Glomerular endothelial cell (primary cell): ENCODE measurements at places on chromosomes 5 and 9.

GRCh38 chr9:71768388-71769174 is at the start of gene CEMIP2:
TSS of gene CEMIP2 (minus strand) at chr9:71768513. CDS start at chr9:71750373, 18,140 bp downstream.
- no peak for DNase-seq

- DNase-seq, result no peak
Measured at GRCh38 chr5:163509291-163509951, 4.0 kb downstream of the MAT2B start.

DNA sequence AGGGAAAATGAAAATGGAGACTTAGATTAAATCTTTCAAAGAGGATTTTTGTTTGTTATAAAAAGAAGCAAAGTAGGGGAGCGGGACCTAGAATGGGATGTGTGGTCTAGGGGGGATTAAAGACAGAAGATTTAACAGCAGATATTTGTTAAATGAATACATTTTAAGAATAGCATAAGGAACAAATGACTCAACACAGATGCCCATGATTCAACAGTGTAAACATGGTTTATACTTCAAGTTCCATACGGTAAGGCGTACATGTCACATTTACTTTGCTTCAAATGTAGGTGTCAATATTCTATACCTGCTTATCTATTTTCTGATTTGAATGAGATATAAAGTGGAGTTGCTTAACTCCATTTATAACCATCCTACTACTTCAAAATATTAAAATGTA is 1.5 kb downstream of the TICAM2 start:
- no peak for DNase-seq

- DNase-seq, result no peak
Measured at GRCh38 chr5:62786099-62786498, 207.5 kb downstream of the LRRC70 start.

DNA sequence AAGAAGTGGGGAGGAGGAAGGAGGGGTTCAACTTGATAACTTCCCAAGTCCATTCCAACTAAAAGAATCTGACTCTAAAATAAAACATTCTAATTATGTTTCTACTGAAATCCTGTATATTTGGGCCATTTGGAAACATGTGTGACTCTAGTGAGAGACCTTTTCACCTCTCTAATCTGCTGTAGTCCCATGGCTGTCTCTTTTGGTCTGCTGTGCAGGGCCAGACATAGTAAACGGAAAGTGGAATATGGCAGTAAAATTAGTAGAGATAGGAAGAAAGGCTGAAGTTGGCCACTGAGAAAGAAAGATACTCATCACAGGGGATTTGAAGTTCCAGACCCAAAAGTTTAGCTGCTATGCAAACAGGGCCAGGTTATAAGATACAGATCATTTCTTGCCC is 15.9 kb downstream of the RFX3 start:
- DNase-seq, result no peak

GRCh38 chr9:127741831-127742434 is 6.8 kb upstream of the TOR2A start:
- no peak for DNase-seq

DNA sequence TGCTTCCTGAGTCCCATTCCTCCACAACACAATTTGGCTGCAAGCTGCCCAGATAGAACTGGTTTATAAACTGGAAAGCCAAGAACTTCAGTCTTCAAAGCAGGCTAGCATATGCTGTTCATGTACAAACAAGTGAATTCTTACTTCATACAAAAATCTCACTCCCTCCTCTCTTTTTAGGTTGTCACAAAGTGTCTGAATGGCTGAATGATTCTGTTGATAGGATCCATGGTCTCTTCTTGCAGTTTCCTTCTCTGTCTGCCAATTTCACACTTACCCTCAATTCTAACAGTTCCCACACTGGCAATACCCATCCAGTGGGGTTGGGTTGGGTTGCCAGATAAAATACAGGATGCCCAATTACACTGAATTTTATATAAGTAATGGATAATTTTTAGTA is 363.5 kb downstream of the DEPDC1B start:
- no peak for DNase-seq

DNA sequence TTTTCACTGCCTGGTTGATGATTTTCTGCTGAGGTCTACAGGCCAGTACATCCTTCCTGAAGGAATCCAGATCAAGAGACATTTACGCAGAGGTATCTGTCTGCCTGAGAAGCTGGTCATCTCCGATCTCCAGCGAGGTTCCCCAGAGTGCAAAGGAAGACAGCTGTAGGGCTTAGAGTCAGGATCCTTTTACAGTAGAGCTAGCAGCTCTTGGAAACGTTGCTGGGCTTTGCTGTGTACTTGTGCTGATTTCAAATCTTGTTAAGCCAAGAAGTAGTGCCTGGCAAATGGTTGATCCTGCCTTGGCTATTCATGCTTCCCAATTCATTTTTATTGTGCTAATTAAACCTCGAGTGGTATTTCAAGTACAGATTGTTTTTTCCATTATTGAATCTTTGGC is 48.9 kb downstream of the NTRK2 start:
- DNase-seq, result no peak

GRCh38 chr9:130732793-130733221 is 39.2 kb downstream of the EXOSC2 start:
- no peak for DNase-seq

- no peak for DNase-seq
Measured at GRCh38 chr9:6498982-6499381, 86.0 kb downstream of the UHRF2 start.

DNA sequence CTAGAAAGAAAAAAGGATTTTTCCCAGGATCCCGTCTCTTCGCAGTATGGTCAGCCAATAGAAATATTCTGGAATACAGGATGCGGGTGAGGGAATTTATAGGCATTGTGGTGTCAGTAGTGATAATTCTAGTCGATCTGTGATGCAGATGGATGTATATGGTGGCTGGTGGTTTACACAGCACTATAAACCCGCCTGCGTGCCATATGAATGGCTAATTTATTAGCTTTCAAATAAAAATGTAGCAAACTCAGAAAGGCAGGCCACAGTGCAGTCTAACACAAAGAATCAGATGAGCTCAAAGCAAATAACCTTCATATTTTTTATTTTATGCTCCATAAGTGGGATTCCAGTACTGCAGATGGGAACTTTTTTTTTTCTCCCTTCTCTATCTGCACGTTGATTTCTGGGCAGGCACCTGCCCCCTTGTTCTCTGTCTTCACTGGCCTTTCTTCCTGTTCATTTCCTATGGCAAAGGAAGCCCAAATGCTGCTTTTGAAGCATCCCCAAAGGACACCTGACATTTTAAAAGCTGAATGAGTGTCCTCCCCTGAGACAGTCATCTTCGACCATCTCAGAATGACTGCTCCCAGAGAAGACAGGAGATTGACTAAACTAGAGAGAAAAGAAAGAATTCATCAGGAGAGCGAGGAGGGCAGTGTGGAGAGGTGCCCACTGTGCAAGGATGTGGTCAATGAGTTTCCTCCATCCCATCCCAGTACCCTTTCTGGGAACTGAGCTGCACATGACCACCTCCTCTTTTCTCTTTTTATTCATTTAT is 52.1 kb downstream of the SEMA6A start:
- DNase-seq, result no peak

DNA sequence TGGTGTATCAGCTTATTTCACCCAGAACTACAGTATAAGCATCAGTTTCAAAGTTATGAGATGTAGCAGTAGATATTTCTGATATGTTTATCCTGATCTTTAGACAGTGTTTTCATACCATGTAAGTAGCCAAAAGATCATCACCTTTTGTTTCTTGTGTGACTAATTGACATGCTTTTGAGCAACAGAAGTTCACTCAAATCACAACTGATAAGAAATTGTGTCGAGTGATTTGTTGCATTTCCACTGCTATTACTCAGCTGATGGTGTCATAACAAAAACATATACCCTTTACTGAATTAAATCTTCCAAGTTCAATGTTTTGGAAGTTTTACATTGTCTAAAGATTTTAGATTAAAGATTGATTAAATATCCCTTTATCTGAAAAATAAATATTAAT is 324.5 kb downstream of the TUSC1 start:
- DNase-seq, result no peak

DNA sequence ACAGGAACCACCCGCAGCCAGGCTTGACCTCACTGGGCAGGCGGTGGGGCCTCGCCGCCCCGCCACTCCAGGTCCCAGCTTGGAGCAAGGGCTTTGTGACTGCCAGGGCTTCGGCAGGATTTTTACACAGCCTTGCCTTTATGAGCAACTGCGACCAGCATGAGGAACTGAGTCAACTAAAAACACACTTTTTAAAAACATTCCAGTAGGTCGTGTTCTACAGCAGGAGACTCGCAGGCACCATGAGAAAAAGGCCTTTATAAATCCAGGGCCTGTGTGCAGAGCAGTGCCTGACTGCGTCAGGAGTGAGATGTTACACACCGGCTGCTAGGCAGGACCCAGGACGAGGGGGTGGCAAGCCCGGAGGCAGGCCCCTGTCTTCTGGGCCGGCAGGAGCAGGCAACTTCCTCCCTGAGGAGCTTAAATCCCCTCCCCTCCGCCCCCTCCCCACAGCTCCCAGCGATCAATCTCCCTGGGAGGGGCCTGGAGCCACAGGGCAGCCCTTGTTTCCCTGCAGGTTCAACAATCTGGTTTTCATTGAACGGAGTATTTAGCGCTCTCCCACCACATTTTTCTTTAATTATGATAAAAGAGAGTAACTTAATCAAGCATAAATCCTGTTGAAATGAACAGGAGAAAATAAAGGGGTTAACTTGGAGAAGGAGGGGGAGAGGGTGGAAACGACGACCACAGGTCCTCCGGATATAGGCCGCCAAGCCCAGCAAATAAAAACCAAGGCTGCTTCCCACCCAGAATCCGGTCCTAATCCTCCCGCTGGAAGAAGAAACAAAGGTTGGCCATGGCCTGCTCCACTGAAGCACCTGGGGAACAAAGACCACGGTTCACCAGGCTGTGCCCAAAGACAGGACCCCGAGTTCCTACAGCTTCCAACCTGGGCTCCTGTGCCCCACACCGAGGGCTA is 92.5 kb downstream of the ROR2 start:
- no peak for DNase-seq

- no peak for DNase-seq
Measured at GRCh38 chr9:119793218-119793617, 424.0 kb upstream of the BRINP1 start.

DNA sequence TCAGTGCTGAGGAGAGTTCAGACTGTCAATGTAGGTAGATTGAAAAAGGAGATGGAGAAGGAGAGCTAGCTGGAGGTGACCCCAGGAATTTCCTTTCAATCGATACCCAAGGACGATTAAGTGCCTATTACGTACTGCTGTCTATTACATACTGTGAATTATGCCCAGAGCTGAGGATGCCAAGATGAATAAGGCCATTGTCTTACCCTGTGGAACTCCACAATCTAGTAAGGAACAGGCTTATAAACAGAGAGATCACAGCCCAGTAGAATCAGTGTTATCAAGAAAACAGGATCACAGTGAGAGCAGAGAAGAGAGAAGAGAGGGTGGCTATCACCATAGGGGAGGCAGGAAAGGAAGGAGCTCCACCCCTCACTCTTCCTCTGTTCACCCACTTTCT is 54.1 kb upstream of the PDE8B start:
- no peak for DNase-seq

GRCh38 chr5:35899800-35900199 is 38.6 kb downstream of the CAPSL start:
- DNase-seq, result no peak

DNA sequence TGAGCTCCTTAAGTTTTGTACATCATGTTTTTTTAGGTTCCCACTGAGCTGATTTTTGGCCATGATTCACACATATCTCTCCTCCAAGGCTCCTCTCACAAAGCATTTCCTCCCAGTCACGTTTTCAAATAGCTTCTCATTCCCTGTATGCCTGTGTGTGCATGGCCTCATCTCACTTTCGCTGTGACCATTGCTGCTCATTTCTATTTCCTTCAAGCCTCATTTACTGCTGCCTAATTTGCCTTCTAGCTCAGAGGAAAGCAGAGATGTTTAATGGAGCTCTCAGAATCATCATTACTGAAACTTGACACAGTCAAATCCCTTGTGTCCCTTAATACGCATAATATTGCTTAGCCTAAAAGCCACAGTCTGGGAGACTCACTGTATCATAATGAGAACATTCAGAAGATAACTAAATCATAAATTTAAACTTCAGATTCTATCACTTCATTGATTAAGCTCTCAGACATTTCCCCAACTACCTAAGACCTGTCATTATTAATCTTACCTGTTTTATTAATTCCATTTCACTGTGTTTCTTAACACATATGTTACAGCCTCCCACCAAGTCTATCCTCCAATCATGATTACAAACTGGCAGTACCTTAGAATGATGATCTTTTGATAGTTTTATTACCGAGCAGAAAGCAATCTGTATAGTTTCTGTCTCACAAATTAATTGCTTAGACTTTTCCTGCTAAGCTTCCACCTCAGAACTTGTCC is 278.3 kb upstream of the PTGER4 start:
- no peak for DNase-seq

GRCh38 chr5:143148771-143149170 is 254.7 kb downstream of the NR3C1 start:
- DNase-seq, result no peak

GRCh38 chr5:4725594-4725993 is 414.5 kb upstream of the ADAMTS16 start:
- no peak for DNase-seq

GRCh38 chr9:21558615-21559401 is 76.7 kb upstream of the IFNE start:
- DNase-seq, result no peak

DNA sequence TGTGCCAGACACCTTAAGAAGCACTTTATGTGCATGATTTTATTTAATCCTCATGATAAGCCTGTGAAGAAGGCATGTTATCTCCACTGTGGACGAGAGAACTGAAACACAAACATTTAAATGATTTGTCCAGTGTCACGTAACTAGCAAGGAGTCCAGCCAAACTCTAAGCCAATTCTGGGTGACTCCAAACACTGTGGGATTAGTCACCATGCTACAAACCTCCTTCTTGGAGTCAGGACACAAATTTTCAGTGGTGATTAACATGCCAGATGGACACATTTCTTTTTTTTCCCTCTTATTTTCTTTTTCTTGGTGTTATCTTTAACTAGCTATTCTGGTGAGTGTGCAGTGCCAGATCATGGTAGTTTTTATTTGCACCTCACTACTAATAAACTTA is 316.8 kb downstream of the NDUFS4 start:
- no peak for DNase-seq

DNA sequence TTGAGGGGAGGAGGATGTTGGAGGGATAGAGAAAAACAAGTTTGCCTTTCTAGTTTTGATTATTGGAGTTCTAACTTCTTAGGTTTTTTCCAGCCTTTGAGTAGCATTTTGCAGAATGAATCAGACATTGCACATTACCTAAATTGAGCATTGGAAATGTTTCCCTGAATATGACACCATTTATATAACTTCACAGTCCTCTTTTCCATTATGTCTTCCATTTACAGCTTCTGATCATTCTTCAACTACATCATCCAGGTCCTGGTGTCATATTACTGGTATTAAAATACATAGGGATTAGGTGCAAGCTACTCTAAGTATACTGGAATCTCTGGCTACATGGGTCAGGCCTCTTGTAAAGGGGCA is 286.1 kb downstream of the ARHGAP26 start:
- no peak for DNase-seq
